Fibroblast of skin of abdomen (primary cell): ENCODE measurements at places on chromosomes 7 and 10.
A peak's percentile ranks its signal among the peaks of the same experiment; 100 is the strongest.

GRCh38 chr7:78055001-78055573 is 256.5 kb downstream of the PHTF2 start:
- no peak for DNase-seq

DNA sequence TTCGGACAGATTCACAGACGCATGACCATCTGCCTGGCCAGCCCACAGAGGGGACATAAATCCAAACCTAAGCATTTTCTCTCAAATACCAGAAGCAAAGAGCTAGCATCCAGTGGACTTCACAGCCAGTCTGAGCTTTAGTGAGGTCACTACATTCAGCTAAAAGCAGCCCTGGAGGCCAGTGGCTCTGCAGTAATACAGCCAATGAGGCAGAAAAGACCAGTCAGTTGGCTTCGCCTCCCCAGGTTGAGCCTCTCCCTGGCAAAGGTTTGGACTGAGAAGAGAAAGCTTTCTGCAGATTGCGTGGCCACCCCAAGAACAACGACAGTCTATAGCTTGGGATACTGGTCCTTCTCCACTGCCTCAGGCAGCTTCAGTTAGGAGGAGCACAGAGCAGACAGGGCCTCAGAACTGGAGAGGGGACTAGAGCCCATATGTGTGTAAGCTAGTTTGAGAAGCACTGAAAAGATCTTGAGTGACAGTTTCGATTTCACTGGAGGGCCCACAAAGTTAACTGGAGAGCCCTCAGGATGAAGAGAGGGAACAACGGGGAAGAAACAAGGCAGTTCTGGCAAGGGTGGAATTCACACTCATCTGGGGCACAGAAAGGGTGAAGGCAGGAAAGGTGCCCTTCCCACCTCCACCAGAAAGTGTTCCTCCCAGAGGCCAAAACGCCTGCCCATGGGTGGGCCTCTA is 3.8 kb downstream of the WDR91 start:
- no peak for DNase-seq

GRCh38 chr10:68172324-68172723 is 59.6 kb downstream of the ATOH7 start:
- no peak for DNase-seq

GRCh38 chr10:3803295-3803926 is 18.4 kb upstream of the KLF6 start:
- no peak for DNase-seq

DNA sequence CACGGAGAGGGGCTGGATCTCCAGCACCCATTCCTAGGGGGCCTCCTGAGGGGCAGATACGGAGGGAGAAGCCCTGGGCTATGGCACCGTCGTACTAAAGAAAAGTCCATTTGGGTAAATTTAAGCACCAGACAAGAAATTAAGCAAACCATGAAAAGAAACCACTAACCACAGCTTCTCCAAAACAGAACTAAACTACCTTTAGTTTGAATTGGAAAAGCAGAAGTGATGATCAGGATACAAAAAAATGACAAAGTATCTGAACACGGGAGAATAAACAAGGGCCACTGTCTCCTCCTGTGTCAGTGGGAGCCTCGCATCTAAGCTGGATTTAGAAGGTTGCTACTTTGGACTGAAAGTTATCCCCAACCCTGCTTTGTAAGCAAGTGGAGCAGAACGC is 69.1 kb downstream of the DIP2C start:
- no peak for DNase-seq

- DNase-seq, result no peak
Measured at GRCh38 chr10:80118669-80119068, 13.9 kb upstream of the PLAC9 start.

DNA sequence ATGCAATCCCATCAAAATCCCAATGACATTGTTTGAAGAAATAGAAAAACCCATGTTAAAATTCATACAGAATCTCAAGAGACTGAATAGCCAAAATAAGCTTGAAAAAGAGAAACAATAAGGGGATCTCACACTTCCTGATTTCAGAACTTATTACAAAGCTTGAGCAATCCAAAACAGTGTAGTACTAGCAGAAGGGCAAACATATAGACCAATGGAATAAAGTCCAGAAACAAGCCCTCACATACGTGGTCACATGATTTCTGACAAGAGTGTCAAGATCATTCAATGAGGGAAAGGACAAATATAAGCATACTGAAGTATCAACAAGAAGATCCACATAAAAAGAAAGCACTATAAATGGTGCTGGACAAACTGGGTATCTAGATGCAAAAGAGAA is 31.9 kb downstream of the MICU1 start:
- DNase-seq, result no peak

GRCh38 chr7:143238289-143238980 is 16.6 kb downstream of the TAS2R40 start:
- peak; percentile 8 for DNase-seq

DNA sequence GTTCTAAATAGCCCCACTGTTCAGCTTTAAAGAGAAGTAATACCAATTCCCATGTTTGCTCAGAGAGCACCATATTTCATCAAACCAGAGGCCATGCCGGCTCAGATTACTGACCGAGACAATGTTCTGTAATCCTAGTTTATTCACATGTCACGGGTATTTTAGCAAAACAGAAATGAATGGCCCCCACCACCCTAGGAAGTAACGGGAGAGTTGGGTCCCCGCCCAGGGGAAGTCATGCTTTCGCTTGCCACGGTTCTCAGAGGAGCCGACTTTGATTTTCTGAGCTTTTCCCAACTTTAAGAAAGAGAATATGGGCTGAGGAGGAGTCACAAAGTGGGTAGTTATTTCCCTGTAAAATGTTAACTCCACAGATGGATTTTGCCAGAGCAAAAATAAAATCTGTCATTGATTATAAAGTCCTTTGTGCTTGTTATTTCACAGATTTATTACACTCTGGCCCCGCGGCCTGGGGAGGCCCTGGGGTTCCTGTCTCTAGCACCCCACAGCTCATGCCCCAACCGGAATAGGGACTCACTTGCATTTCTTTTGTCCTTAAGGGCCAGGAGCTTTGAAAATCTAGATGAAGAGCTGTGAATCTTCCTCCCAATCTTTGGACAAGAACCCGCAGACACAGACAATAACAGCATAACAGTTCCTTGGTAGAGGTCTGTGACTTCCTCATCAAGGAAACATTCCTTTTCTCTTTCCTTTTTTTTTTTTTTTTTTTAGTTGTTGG is 3.7 kb upstream of the GDF10 start:
- DNase-seq, result no peak

GRCh38 chr10:68192113-68192512 is 39.8 kb downstream of the ATOH7 start:
- DNase-seq, result no peak

DNA sequence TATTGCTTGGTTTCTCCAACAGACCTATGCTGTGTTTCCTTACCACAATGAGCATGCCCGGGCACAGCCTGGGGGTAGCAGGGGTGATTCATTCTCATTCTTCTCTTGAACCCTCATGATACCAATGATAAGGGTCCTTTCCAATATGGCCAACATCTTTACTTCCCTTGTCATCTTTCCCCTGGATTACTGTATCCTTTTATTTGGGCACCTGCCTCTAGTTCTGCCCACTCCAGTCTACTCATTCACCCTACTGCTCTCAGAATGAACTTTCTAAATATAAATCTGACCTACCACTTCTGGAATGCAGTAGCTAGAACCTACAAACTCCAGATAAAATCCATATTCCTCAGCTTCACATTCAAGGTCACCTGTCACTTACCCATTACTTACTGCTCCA is 26.4 kb upstream of the ITPRID1 start:
- no peak for DNase-seq

DNA sequence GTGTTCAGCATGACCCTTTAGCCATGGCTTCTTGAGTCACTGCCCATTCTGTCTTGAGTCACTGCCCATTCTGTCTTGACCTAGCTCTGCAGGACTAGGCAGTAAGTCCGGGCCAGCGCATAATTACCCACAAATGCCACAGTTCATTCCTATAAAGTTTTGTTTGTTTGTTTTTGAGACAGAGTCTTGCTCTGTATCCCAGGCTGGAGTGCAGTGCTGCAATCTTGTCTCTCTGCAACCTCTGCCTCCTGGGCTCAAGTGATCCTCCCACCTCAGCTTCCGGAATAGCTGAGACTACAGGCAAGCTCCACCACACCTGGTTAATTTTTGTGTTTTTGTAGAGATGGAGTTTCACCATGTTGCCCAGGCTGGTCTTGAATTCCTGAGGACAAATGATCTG is 32.7 kb upstream of the TARP start:
- DNase-seq, result no peak

DNA sequence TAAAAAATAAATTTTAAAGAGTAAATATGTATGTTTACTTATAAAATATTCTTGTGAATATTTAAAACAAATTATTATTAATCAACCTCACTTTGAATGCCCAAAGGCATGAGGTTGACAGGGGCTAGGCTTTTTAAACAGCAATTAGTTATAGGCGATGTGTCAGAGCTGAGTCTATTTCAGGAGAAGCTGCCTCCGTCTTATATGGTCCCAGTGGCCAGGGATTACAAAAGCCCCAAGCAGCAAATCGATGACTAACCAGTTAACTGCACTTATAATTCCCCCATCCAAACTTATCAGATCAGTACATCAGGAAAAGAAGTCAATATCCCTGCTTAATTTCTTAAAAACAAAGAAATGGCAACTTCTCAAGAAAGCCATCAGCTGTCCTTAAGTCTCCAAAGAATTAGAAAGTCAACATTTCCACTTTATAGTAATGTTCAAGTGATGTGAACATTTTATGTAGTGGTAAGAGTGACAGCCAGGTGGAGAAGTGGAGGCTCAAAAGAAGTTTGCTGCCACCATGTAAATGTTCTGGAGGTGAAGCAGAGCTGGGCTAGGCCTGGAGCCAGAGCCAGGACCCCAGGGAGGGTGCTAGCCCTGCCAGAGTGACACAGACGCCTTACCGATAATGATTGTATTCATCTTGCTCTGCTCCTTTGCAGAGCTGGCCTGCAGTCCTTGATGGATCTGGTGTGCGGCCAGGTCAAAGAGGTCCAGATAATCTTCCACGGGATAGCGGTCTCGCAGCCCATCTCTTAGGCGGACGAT is 51.5 kb downstream of the CHST15 start:
- DNase-seq, result peak; percentile 24

DNA sequence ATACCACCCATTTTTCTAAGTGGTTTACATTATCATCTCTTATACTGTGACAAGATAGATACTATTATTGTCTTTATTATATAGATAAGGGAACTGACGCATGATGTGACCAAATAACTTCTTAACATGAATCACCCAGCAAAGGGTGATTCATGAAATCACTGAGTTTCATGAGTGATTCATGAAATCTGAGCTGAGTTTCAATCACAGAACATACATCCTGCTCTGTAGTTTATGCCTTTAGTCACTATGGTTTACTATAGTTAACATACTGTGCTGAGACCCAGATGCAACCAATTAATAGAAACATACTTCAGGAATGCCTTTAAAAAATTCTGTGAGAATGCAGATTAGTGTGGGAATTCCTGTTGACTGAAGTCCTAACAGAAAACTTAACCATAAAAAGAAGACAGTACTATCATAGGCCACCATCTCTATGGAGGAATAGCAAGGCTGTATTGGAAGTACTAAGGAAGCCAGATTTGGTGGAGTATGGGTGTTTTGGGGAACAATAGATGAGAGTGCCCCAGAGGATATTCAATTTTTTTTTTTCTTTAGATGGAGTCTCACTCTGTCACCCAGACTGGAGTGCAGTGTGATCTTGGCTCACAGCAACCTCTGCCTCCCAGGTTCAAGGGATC is 43.1 kb upstream of the SEMA3A start:
- DNase-seq, result peak; percentile 97

DNA sequence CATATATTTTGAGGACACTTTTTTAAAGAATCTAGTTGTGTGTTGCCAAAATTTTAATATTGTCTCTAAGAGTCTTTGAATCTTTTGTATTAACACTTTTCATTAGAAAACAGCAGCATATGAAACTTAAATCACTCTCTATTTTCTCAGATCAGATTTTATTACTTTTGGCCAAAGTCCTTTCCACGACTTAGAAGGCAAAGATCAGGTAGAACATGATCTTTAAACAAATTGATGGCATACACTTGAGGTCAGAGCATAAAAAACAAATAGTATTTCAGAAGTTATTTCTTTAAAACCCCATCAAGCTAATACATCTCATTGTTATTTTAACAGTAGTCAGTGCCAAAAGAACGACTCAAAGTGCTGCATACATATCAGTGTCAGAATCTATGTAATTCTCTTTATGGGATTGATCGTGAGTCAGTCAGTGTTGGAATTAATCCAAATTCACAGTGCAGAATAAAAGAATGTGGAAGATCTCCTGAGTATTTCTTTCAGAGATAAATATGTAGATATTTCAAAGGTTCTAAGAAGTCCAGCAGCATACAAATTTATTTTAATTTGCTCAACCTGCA is 9.6 kb upstream of the AGMO start:
- DNase-seq, result peak; percentile 73

GRCh38 chr10:59099481-59099880 is 77.0 kb upstream of the PHYHIPL start:
- peak; percentile 48 for DNase-seq

DNA sequence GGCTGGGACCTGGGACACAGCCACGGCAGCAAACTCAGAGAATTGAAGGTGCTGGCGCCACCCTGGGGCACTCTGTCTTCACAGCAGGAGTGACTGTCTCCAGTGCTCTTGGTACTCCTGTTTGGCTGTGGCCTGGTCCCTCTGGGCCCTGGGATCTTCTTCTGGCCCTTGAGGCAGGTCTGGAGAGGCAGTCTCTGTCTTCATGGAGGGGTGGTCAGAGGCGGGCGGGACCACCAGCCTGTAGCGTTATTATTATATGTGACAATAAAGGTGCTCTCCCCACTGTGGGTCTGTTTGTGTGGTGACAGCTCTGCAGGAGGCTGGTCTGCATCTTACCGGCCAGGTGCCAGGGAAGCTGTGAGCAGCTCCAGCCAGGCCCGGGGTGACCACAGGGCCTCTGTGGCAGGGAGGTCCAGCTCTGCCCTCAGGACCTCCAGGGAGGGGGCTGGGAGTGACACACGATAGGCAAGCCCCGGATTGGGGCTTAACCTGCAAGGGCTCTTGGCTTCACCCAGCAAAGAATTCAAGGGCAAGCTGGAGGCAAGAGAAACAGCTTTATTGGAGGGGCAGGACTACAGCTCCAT is 70.3 kb downstream of the MYL10 start:
- no peak for DNase-seq

GRCh38 chr7:27575613-27576012 is 87.1 kb downstream of the HIBADH start:
- no peak for DNase-seq

DNA sequence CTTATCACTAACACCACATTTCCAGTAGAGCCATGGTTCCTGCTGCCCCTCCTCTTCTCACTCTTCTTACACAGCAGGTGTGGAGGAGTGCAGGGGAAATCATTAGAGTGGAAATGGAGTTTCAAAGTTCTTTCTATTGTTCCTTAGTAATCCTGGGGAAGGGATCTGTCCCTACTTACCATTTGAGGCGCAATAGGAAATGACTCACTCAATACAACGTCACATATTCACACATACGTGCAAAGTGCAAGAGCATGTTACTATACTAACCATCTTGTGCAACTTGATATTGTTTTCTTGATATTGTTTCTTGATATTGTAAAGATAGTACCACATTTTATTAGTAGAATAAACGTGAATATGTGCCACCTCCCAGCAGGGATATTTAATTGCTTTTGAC is 1010.2 kb downstream of the DNAJB9 start:
- no peak for DNase-seq

GRCh38 chr10:105707603-105708002 is 1066.5 kb downstream of the SORCS3 start:
- no peak for DNase-seq
